ENCODE measurements at places on chromosomes 16 and 17.

DNA sequence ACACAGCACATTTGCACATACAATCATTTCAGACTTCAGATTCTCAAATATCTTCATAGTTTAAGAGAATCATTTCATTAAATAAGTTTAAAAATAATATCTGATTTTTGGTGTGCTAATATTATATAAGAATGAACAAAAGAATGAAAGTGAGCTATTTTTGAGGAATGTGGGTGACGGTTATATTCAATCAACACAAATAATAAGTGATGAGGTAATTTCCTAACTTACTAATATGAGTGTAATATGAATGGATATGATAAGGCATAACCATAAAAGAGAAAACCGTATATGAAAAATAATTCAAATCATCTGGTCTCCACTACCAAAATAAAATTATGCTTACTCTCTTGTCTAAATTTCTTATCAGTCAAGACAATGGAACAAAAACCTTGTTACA is 68.4 kb upstream of the NACA2 start:
- no peak for DNase-seq

DNA sequence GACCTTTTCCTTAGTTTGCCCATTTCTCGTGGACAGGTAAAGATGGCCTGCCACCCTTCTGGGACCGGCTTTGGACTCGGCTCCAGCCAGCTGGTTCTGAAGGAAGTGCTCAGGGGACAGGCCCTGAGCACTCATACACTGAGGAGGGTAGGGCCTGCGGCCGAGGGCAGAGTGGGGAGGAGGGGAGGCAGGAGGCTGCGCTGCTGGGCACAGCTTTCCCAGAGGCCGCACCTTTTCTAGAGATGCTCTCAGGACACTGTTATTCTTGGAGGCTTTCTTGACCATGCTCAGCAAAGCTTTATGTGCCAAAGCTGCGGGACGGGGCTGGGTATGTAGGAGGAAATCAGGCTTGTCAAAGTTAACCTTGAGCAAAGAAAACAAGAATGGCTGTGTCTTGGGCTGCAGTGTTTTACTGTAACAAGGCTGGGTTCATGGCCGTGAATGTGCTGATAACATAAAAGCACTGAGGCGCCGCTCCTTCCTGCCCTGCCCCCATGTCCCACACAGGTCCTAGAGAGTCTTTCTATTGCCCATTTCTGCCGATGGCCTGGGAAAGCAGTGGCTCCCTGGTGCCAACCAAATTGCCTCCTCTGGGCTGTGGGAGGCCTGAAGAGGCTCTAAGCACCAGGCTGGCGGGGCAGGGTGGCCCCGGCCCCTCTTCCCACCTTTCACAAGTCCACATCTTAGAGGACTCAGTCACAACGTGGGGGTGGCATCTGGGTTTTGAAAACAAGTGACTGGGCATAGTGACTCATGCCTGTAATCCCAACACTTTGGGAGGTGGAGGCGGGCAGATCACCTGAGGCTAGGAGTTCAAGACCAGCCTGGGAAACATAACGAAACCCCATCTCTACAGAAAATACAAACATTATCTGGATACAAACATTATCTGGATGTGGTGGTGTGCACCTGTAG is 22.3 kb upstream of the TIMP2 start:
- DNase-seq, result no peak

GRCh38 chr17:10061111-10061845 is 137.1 kb downstream of the GAS7 start:
- DNase-seq, result peak; percentile 28

GRCh38 chr17:29753845-29754439 is 131.2 kb upstream of the CORO6 start:
- no peak for DNase-seq

GRCh38 chr17:37755455-37755854 is 10.6 kb upstream of the HNF1B start:
- DNase-seq, result no peak

DNA sequence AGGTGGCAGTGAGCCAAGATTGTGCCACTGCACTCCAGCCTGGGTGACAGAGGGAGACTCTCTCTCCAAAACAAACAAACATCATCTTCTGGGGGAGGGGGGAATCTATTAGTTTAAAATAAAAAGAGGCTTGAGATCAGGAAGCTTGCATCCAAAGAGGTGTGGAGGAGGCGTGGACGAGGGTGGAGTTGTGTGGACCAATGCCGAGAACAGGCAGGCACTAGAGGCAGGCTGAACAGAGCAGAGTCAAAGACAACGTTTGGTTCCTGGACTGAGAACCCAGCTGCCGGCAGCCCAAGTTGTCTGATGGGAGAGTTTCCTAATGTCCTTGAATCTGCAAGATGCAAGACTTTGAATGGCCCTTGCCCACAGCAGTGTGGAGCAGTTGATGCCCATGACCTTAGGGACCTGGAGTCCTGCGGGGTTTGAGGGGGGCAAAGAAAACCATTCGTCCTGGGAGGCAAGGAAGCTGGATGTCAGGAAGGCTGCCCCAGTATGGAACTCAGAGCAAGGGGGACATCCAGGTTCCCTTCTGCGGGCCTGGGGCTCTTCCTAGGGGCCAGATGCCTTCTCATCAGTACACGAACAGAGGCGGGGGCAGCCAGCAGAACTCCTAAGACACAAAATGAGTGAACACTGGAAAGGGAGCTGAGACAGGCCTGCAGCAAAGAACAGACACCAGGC is 9.2 kb downstream of the TBC1D16 start:
- DNase-seq, result no peak

DNA sequence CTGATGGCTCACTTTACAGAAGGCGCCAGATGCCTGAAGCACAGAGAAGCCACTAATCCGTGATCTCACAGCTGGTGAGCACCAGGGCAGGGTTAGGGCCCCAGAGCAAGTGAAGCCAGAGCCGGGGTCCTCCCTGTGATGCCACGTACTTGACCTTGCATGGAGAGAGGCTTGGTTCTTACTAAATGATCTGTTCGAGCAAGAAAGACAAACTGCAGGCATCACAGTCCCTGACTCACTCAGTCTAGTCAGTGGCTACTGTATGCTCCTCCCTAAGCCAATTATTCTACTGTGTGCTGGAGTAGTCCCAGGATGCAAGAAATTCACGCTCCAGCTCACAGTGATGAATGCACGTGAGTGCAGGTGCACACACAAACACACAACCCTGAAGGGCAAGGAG is 55.4 kb downstream of the SDK2 start:
- no peak for DNase-seq

Measured in EH (cell line).